Caco-2 (cell line): ENCODE measurements at places on chromosomes 6 and 20. TPM values are rescaled to one million over a fixed set of nuclear protein-coding genes. Genes with fewer than 3 reads are reported as not detected.

GRCh38 chr6:157952861-157953351 is 28.8 kb upstream of the SYNJ2 start:
- DNase-seq: no peak

DNA sequence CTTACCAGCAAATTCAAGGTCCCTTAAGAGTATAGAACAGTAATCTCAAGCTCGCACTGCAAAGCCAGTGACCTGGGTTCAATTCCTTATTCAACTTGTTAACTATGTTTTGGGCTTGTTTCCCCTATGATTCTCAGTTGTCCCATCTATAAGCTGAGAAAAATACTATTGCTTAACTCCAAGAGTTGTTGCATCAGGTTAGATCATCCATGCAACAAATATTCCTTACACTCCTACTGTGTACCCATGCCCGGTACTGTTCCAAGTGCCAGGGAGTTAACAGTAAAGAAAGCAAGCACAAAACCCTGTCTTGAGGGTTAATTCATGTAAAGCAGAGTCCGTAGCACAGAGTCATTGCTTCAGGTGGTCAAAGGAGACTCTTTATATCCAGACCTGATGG is 247.3 kb downstream of the MAFB start:
- DNase-seq: no peak

DNA sequence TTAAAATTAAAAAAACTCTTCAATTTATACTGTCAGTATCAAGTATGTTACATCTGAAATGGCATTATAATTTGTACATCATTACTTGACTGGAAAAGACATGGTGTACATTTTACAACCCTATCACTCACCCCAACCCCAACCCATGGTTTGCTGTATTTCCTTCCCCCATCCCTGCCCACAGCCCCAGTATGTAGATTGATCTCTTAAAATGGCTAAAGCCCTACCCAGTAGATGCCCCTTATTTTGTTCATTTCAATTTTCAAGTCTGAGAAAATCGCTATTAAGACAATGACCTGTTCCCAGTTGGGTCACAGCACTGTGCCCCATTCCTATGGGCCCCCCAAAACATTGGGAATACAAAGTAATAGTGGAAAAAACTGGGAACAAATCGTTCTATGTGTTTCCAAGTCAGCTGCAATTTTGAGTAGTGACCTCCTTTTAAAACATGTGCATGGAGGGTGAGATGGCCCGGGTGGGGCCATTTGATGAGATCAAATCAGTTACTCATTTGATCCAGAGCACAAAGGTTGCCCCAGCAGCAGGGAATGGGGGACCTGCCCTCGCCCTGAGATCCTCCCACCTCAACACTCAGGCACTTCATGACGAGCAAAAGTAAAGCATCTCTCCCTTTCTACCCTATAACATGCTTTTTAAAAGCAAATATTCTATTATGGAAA is 13.3 kb downstream of the EZR start:
- no peak for DNase-seq

DNA sequence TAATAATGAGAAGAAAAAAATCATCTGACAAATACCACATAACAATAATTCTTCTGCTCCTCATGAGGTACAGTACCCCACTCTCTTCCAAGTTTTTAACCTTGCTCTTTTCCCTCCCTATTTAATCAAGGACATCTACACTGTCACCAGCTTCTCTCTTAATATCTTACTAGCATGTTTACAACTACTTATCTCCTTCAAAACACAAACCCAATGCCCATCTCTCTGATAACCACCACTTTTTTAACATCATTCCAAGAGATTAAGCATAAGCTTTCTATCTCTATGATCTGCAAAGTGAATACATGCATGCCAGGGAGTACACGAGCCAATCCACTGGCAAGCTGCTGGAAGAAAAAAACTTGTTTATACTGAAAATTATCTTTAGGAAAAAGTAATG is 10.3 kb downstream of the CEP85L start:
- DNase-seq: no peak

DNA sequence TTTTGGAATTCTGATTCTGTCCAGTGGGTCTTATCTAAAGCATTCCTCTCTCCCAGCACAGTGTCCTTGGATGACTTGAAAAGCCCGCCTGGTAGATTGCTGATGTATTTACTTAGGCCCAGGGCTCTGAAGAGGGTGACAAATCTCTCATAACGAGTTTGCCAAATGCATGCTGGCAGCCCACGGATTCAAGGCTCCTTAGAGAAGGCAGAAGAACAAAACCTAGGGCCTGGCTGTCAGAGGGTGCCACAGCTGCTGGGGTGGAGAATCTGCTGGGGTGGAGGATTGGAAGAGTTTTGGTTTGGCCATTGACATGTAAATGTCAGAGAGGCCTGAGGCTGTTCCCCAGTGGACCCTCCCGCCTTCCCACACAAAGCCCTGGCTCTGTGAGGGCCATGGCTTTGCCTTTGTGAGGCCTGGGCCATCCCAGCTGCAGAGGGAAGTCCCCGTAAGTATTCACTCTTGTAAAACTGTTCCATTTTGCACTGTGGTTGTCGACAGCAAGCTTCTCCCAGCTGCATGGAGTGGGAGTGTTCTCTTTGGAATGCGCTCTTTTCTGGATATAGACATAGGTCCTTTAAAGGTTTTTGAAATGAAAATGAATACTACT is 50.3 kb downstream of the ANKRD6 start:
- peak; percentile 43 for DNase-seq

DNA sequence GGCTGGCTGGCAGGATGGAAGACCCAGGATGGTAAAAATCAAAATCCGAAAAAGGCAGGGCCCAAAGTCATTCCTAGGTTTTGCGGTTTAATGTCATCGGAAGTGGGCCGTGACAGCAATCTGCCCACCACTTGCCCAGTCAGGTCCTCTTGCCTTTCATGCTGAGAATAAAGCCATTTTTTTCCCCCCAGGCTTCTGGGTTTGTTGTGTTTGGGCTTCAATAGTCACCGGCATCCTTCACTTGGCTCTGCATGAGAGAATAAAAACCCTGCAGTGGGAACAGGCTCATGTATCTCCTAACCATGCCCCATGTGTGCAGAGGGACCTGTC is 56.1 kb downstream of the MEP1A start:
- no peak for DNase-seq

DNA sequence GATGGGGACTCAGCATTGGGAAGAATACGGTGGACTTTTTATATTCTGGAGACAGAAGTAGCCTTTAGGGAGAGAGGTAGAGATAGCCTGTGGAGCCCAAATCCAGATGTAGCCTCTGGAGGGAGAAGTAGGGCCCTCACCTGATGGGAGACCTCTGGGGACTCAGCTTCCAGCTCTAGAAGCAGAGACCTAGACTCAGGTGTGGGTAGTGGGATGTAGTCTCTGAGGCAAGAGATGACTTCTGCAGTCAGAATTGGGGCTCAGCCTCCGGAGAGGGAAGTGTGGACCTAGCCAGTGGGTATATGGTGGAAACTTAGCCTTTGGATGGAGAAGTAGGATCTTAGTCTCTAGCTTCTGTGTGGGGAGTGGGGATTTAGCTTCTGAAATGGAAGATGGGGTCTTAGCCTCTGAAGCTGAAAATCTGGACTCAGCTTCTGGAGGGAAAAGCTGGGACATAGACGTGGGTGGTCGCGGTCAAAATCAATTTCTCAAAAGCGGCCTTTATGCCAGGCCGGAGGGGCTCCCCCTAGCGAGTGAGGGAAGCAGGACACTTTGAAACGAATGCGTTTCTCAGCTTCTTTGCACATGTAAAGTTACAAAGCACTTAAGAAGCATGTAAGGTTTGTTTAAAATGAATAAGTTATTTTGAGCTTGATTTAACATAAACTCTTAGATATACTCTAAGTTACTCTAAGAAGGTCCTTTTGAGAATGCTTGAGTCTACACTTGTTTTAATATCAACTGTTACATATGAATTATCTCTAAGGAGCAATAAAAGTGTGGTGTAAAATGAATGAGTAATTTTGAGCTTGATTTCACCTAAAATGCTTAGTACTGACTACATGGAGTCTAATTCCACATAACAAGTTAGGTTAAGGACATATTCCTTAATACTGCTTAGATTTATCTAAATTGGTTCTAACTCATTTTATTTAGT is 12.9 kb upstream of the ZNF343 start:
- no peak for DNase-seq

DNA sequence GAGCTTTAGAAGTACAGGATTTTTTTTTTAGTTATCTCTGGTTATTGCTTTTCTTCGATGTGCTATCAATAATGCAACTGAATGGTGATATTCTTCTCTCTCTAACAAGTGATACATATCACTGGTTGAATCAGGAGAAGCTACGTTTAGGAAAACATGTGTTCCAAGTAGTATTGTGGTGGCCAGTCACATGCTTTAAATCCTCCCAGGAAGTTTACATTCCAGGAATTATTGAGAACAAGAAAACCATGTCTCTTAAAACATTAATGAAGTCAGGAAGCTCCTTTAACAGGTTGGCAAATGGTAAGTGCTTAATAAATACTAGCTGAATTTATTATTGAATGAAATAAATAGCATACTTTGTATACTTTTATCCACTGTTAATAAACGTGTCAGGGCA is 371.1 kb downstream of the BCKDHB start:
- DNase-seq: no peak

The GPSM3 gene
- total RNA-seq: 0.41 and 0.67 TPM in 2 replicates

The ESR1 gene
- total RNA-seq: not detected in 2 replicates
